ENCODE measurements at places on chromosomes 6 and 20.

- peak; percentile 74 for DNase-seq
Measured at GRCh38 chr6:157761331-157761921, 61.6 kb upstream of the SNX9 start.

DNA sequence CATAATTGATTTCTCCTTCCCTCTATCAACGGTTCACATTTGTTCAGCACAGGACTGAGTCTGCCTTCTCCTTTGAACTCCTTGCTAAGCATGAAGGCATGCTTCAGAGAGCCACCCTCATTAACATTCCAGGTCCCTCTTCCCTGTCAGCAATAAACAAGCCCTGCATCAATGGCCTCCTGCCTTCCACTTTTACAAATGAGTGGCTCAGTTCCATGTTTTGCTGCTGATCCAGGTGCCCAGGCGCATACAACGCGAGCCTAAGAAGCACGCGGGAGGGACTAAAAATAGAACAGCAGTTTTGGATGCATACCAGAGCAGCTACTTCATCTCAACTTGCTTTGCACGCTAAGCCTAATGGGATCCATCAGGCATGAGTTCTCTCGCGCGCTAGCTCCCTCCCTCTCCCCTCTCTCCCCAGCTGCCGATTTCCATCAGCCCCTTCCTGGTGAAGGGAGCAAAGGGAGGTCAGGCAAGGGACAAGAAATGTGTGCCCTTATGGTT, 53.4 kb downstream of the TRAF3IP2 start:
- DNase-seq: peak; percentile 99

GRCh38 chr6:94099072-94099471, 679.7 kb upstream of the EPHA7 start:
- DNase-seq: no peak

DNA sequence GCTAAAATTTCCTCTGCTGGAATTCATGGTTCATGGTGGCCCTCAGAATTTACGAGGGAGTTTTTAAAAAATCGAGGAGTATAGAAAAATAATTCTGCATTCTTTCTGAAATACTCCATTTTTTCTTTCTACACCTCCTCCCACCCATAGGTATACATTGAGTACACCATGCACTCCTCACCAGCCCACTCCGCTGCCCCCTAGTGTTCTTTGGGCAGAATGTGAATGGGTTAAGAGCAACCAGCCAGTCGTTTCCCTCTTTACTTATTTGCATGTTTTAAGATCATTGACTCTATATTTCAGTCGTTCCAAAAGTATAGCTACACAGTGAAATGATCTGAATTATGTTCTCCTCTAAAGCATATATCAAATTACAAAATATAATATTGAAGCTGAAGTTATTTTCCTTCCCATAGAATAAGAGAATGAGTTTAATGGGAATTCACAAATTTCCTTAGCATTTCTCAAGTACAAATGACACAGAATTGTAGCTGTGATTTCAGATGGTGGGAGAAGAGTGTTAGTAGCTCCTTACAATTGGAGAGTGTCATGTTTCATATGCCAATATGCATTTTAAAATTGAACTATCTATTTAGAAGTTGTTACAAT, 977.7 kb upstream of the SLC35B3 start:
- DNase-seq: peak; percentile 13

DNA sequence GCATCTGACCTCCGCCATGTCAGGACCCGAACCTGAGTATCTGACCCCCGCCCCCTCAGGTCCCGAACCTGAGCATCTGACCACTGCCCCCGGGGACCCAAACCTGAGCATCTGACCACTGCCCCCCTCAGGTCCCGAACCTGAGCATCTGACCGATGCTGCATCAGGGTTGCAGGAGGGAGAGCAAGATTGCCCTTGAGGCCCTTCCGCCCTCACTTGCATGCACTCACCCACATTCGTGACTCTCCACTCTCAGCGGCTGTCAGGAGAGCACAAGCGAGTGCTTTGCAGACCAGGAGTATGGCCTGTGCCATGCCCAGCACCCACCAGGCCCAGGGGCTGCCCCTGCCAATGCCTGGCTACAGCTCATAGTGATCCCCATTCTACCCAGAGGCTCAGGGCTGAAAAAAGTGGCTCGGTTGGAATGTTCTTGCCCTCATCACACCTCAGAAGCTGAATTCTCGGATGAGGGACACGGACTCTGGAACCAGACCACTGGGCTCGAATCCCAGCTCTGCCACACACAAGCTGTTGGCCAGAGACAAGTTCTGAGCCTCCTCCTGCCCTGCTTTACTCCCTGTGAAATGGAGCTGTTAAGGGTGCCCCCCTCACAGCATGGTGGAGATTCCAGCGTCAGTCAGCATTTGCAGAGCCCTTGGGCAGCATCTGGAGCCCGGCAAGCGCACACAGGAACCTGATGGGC, 82.1 kb downstream of the DLL1 start:
- no peak for DNase-seq

DNA sequence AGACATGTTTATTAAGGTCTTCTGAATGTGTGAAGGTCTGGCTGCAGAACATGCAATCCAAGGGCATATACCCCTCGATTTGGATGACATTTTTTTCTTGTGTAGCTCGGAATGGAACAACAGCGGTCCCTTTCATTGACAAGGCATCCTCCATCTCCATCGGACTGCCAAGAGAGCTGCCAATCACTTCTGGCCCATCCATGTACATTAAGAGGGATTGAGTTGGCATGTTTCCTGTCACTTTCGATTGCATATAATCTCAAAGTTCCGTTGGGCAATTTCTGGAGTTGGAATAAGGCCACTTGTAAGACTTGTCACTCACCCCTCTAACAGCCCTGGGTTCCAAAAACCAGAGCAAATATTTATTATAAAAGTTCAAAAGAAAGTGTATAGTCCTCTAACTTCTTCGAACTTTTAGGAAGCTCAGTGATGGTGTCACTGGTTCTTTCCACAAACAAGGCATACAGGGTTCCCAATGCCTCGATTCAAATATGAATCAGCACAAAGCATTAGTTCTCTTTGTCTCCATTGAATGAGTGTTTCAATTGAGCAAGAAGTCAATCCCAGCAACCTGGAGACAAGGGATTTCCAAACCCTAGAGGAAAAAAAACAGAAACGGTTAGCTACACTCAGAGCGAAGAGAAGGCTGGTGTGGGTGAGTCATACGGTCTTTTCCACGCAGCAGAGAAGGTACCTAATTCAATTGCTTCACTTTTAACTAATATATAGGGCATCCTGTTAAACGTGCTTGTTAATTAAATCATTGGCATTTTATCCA, 10.9 kb downstream of the ZNF217 start:
- peak; percentile 93 for DNase-seq

DNA sequence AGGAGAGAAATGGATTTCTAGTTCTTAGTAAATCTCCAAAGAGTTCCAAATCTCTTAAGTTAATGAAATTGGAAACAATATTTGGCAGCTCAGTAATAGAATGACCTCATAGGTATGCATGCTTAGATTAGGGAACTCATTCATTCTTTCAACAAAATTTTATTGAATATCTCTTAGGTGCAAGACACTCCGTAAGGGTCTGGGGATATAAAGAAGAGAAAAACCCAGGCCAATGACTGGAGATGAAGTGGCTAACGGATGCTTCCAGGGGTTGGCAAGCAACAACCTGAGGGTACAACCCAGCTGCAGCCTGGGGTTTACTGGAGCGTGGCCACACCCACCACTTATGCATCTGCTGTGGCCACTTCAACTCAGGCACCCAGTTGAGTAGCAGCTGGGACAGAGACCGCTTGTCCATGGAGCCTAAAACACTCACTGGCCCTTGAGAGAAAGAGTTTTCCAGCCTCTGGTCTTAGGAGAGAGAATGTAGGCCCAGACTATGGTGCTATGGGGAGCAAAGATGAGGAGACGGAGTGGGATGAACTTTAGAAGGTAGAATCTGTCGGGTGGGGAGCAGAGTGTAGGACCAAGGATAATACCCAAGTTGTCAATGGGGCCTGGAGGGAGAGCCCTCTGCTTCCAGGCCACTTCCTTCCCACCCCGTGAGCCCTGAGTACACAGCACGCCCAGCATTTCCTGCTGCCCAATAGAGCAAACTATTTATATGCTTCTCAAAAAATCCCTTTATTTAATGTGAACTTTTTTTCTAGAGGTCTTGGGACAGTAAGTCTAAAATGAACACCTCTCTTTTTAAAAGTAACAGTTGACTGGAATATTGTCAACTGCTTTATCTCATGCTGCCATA, 46.8 kb upstream of the PXDC1 start:
- no peak for DNase-seq

GRCh38 chr20:15673206-15673605, 900.0 kb downstream of the KIF16B start:
- DNase-seq: peak; percentile 86

- no peak for DNase-seq
Measured at GRCh38 chr6:66578362-66578761, 871.3 kb upstream of the EYS start.

DNA sequence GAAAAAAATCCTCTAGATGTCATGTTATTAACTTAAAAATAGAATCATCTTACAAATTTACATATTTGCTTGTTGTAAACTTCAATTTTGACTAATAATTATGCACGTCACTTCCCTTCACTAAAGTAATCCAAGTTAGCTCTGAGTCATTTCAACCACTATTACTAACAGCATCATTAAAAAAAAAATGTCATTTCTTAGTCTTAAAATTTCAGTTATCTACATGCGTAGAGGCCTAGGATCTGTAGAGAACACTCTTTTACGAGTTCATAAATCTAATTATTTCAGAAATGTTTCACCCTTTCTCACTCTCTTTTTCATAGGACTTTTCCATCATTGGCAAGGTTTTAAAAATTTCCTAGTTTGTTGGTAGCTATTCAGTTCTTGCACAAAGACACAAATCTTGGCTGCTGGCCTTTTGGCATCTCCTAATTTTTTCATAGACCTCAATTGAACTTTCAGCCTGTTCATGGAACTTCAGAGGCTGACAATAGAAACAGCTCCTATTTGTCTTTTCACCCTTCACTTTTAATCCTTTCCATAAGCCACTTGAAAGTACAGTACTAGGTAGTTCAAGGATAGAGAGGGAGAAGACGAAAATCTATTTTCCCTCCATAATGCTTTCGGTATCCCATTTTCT, 61.5 kb downstream of the OGFRL1 start:
- peak; percentile 81 for DNase-seq

DNA sequence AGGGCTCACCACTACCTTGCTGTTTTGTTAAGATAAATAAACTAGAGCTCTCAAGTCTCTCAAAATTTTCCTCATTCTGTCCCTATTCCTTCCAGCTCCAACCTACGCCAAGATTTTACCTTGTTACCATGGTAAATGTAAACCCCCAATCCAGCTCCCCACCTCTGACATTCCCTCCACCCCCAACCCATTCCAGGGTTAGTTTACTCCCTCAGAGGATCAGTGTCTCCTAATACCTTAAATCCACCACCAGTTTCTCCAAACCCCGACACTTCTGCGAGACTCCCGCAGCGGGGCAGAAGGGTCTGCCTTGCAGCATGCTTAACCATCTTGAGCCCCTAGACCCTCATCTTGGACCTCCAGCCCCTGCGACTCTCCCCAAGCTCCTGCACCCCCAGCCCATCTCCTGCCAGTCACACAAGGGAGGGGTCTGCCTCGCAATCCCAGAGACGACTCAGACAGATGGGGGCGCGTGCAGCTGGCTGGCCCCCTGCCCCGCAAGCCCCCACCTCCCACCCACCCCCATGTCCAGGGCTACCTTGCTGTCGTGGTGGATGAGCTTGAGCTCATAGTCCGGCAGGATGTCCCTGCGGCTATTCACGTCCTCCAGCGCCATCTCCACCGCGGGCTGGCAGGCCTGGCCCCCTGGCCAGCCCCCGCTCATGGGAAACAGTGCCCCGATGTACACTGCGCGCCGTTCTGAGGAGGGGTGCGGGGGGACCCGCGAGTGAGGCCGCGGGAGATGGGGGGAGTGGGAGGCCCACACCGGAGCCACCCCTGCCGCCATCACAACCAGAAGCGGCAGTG, 5.8 kb downstream of the GABBR1 start:
- DNase-seq: no peak

DNA sequence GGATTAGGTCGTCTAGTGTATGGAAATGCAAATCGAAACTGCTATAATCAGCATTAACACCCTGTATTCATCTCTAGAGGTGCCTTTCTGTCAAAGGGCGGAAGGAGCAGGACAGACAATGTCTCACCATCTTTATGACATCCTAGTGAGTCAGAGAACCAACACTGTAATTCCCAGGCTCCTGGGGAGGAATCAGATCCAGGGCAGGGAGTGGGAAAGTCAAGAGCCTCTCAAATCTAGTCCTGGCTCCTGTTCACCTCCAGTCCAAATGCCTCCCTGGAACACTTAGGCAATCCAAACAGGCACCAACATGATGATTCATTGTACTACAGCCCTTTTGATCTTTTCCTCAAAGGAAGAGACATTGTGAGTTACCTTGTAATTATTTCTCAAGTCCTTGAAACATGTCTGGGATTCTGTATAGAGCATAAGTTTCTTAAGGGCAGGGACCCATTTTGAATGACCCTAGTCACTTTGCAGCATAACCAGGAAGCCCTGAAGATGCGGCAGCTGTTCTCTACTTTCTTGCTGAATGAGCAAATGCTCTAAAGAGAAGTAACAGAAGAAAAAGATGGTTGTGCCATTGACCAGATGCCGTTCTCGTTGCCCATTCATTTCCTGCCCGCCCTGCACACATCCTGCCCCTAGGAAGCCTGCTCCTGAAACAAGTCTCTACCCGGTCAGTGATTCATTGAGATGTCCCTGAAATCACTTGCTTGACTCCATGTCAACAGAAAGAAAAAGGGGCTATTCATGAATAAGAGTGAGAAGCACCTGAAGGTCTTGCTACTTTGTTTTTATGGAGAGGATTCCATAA, 112.8 kb upstream of the JARID2 start:
- peak; percentile 71 for DNase-seq

DNA sequence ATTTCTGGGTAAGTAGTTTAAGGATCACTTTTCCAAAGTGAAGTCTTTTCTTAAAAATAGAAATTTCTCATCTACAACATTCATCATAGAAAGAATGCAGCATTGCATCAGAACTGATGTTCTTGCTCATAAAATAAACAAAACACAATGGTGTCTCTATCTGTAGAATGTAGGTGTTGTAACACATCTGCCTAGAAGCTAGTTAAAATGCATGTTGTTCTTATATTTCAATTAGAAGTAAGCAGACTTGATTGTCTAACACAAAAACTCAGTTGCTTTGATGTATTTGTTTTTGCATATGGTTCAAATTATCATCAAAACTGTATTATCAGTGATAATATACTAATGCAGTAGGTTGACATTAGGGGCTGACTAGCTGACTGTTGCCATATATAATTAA, 654.7 kb upstream of the FLRT3 start:
- DNase-seq: peak; percentile 67

- DNase-seq: no peak
Measured at GRCh38 chr6:21522143-21522747, 71.3 kb upstream of the SOX4 start.

Measured in AG10803 (cell line).